ENCODE measurements at places on chromosomes 5 and 9.

- no peak for DNase-seq
Observed at GRCh38 chr9:109817846-109818472, 38.0 kb downstream of the PALM2AKAP2 start.

GRCh38 chr9:133119846-133120500 lies 1.1 kb downstream of the RALGDS start:
- DNase-seq, result no peak

- DNase-seq, result no peak
Observed at GRCh38 chr5:116569999-116570398, 4.6 kb downstream of the SEMA6A start.

GRCh38 chr5:31824869-31825517 lies 186.1 kb downstream of the PDZD2 start:
- DNase-seq, result no peak

GRCh38 chr5:125011947-125012346 lies 265.5 kb upstream of the ZNF608 start:
- no peak for DNase-seq

DNA sequence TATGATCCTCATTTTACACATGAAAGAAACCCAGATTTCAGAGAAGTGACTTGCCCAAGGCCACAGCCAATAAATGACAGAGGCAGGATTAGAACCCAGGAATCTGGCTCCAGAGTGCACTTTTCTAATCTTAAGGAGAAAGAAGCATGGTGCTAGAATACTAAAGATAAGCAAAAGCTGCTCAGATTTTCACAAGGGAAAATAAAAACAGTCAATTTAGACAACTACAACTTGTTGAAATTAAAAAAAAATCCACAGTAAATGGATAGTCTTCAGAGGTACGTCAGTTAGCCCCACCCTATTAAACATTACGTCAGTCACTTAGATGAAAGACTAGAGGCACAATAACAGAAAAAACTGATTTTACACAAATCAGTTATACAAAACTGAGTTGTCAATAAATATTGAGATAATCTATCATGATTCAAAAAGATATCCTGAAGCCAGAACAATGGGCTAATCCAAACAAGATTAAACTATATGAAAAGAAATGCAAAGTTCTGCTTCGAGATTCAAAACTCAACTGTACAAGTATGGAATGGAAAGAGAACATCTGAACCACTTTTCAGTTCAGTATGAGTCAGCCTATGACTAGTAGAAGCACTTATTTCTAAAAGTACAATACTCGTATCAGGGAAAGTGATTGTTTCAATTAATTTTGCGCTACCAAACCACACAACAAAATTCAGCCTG lies 9.3 kb downstream of the TMEM245 start:
- DNase-seq, result no peak

- DNase-seq, result no peak
Observed at GRCh38 chr9:106035806-106036205, 341.5 kb downstream of the TMEM38B start.

DNA sequence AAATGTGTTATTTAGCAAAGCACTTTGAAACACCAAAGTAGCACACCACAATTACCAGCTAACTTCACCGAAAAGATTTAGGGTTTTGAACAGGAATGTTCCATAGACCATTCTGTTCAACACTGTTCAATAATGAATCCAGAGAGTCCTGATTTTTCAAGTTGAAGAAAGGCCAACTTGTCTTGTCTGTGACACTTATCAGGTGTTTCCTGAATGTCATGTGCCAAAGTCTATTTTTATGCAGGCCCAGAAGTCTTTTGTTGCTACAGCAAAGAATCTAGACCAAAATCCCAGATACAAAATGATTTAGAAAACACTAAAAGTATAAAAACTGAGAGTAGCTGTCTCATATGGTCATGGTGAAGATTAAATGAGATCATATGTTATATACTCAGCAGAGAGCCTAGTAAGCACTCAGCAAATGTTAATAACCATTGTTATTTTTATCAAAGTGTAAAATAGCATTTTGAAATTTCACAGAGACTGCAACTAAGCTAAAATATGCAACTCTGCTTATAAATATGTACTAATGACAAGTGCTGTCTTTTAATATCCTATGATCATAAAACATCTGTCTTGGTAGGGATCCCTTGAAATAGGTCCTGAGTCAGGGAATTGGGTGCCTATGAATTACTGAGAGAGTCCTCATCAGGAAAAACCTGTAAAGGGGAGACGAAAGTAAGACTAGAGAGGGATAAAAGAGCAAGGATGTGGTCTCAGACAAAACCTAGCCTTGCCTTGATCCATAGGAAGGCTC lies 122.4 kb upstream of the SLC12A2 start:
- DNase-seq, result no peak

DNA sequence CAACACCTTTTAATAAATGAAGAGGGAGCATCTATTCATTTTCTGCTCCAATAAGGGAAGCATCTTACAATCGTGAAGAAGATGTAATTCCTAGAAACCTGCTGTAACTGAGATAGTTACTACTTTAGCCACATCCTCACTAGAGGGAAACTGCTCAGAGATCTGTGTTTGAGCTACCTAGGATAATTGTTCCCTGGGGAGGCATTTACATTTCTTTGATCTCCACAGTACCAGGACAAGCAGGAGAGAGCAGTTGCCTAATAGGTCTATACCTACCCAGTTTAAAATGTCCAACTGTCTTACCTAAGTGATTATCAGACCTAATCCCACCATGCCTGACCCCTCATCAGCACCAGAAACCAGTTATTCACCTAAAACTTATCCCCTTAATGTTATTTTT lies 196.9 kb downstream of the TUSC1 start:
- DNase-seq, result no peak

GRCh38 chr5:80793354-80793753 lies 138.6 kb upstream of the DHFR start:
- no peak for DNase-seq

- DNase-seq, result no peak
Observed at GRCh38 chr5:81268521-81269196, 32.7 kb upstream of the ZCCHC9 start.

DNA sequence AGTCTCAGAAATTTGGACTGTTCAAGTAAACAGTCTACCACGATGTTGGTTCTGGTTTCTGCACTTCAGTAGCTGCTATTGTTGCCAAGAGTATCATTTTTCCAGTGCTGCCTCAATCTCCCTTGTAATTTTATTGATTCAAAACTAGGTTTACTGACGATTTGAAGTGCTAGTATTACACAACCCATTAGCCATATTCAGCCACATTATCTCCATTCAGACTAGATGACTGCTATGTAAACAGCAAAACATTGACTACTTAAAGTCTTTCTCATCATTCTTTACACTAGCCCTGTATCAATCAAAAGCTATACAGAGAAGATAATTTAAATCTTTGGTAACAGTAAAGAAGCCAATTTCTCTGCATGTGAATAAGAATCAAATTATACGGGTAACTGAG lies 102.0 kb upstream of the TSLP start:
- no peak for DNase-seq

DNA sequence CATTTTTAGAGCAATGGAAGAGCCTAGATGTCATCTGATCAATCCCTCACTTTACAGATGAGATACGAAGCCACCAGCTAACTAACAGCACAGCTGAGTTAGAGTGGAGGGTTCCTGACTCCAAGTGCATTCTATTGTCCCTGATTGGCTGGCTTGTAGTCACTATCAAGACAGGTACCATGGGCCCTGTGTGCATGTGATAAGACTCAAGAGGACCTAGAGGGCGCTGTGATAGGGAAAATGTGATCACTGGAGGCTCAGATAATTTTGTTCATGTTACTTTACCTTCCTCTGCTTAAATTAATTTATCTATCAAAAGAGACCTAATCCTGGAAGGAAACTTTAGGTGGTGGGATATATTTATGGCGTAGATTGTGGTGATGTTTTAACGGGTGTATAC lies 19.5 kb upstream of the SNAPC3 start:
- DNase-seq, result no peak

DNA sequence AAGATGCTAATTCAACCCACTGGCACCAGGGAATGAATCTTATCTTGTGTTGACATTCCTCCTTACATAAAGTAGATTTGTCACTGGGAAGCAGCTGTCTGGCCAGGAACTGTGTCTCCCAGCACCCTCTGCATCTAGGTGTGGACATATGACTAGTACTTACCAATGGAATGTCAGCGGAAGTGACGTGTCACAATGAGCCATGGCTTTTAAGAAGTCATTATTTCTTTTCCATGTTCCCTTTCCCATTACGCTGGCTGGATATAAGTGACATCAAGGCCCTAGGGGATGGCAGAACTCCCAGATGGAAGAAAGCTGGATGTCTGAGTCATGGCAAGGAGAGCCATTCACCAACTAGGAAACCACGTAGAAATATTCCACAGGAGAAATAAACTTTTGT lies 84.7 kb upstream of the MAST4 start:
- DNase-seq, result no peak
